ENCODE measurements at places on chromosomes 2 and 18.

DNA sequence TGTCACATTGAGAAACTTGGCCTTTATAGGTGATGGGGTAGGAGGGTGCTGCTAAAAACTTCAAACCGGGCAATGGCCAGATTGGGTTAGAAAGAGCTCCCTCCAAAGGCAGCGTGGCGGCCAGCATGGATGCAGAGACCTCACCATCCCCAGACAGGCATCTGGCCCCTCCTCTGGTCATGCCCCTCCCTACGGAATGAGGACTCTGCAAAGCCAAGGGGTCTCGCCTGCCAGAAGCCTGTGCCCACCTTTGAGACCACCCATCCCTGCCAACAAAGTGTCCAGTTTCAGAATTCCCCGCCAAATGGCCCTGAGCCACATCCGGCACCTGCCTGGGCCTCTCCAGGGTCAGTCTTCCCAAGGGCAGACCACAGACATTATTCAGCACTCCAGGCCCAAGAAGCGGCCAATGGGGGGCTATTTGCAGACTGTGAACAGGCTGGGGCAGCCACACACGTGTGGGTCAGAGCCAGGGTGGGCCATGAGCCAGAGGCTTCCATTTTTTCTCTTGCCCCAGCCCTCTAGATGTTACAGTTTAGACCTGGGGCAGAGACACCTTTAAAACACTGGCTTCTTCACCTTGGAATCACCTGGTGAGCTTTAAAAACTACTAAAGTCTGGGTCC is 4.2 kb upstream of the ATP6V1B1 start:
- no peak for DNase-seq

- DNase-seq = no peak
These were observed 443.3 kb upstream of the MEIS1 start for GRCh38 chr2:65991381-65992197.

GRCh38 chr18:25827228-25827627 is 263.2 kb downstream of the SS18 start:
- DNase-seq = no peak

GRCh38 chr2:65300761-65301711 is 73.4 kb downstream of the ACTR2 start:
- DNase-seq = peak; percentile 35

GRCh38 chr2:68196120-68196716 is 38.5 kb downstream of the PNO1 start:
- DNase-seq = peak; percentile 61

DNA sequence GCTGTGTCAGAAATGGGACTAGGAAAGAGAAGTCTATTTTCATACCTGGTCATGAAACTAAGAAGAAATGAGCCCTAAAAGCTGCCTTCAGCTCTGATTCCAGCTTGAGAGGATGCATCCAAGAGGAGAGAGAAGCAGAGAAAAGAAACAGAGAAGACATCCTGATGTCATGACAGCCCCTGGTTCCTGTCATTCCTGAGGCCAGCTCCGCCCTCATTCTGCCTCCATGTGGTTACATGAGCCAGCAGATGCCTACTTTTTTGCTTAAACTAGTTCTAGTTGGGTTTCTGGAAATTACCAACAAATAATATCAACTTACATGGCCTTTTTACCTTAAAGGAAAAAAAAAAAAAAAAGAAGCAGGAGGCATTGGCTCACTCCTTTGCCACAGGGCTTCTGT is 14.1 kb upstream of the ACKR3 start:
- no peak for DNase-seq

Data from CD4-positive, alpha-beta T cell treated with Interleukin-21 for 1 hour (primary cell).